Lung (tissue), 17 donors: ENCODE measurements at places on chromosomes 1 and 21. TPM values are rescaled to one million over a fixed set of nuclear protein-coding genes. Genes with fewer than 3 reads are reported as not detected.

DNA sequence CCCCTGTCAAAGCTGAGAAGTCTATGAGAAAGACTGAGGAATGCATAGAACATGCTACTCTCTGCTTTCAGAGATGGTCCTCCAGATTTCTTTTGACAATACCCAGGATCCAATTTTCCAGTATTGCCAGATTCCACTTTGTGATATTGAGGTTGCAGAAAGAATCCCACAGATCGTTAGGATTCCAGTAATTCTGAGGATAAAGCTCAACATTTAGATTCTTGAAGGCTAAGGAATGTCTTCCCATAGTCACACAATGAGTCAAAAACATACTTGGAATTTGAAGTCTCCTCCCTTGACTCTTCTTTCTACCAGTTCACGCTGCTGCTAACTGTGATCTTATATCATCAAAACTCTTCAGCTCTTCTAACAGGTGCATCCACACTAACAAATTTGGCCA is 57.1 kb downstream of the TNFSF18 start:
- no peak for DNase-seq

DNA sequence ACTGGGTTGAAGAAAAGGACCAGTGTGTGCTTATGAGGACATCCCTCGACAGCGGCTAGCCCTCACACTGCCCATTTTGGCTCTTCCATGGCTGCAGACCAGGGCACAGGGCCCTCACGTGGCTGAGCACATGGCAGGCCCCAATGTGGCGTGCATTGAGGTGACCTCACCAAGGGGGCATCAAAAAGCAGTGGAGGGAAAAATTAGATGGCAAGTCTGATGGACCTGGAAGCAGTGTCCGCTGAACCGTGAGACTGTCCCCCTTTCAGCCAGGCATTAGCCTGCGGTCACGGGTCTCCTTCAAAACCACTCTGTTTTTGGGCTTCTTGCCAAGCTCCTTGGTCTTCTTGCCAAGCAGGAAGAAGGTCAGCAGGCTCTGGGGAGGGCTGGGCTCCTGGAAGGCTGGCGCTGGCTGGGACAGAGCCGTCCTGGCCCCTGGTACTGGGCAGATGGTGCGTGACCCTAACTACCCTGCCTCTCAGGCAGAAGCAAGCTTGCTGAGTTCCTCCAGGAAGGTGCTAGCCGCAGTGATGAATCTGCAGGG is 30.8 kb downstream of the TRIM67 start:
- peak; percentile 89 for DNase-seq

Gene MMEL1
- total RNA-seq, result 4.0 TPM

GRCh38 chr1:213720032-213720431 is 267.7 kb upstream of the PROX1 start:
- no peak for DNase-seq

DNA sequence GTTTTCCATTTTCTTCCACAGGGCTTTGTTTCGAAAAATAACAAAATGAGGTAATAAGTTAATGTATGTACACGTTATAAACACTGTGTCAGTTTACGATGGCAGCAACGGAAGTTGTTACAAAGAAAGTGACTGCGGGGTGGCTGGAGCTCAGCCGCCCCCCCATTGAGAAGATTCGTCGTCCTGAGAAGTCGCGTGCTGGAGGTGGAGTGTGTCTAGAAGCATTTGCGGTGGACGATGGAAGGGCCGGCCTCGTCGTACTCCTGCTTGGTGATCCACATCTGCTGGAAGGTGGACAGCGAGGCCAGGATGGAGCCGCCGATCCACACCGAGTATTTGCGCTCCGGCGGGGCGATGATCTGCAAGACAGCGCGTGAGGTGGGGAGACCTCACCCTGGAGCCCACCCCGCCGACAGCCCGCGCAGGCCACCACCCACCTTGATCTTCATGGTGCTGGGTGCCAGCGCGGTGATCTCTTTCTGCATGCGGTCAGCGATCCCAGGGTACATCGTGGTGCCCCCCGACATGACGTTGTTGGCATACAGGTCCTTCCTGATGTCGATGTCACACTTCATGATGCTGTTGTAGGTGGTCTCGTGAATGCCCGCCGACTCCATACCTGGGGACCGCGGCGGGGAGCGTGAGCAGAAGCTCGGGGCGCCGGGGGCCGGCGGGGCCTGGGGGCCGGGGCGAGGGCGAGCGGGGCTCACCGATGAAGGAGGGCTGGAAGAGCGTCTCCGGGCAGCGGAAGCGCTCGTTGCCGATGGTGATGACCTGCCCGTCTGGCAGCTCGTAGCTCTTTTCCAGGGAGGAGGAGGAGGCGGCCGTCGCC is 2.4 kb downstream of the ACTA1 start:
- DNase-seq, result no peak

GRCh38 chr1:58067082-58067481 is 479.4 kb downstream of the OMA1 start:
- DNase-seq, result no peak

Gene SPATA21
- not detected for total RNA-seq
